ENCODE measurements at places on chromosomes 1 and 21.

GRCh38 chr1:210397252-210397651 is 68.5 kb downstream of the HHAT start:
- no peak overlapping the region for H3K27ac ChIP-seq
- no peak overlapping the region for H3K4me3 ChIP-seq
- no peaks in the 10 kb centered on the region for H3K36me3 ChIP-seq
- no peaks in the 10 kb centered on the region for H3K4me1 ChIP-seq

DNA sequence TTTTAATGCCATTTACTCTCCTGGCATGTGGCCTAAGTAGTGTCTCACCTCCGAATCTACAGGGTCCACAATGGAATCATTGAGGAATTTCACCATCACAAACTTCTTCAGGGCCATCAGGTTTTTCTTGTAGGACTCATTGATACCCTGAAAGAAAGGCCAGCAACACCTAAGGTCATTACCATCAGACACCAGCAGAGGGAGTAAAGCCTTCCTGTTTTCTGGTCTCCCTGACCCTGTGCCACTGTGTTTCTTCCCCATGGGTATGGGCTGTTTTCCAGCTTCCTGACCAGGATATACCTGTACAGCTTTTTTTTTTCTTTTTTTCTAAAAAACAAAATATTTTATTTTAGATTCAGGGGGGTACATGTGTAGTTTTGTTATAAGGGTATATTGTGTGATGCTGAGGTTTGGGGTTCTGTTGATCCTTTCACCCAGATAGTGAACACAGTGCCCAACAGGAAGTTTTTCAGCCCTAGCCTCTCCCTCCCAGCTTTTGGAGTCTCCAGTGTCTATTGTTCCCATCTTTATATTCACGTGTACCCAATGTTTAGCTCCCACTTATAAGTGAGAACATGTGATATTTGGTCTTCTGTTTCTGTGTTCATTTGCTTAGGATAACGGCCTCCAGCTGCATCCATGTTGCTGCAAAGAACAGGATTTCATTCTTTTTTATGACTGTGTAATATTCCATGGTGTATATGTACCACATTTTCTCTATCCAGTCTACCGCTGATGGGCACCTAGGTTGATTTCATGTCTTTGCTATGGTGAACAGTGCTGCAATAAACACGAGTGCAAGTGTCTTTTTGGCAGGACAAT is 18.3 kb downstream of the PPT1 start:
- H3K4me1 ChIP-seq = no peaks in the 10 kb centered on the region
- no peaks in the 10 kb centered on the region for H3K27me3 ChIP-seq
- H3K36me3 ChIP-seq = peaks cover 8% of the 10 kb centered on the region

DNA sequence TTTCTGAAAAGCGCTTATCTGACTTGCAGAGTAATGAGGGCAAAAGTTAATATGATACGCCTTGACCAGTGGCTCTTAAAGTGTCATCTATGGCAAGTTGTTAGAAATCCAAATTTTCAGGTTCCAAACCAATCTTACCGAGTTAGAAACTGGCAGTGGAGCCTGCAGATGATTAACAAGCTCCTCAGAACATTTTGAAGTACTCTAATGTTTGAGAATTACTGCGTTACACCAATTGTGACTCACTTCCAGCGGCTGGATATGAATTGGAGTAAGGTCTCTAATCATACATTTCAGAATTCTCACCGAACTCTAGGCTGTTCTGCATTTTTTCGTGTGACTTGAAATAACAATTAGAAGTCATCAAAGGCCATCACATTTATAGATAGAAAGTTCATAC is 73.5 kb upstream of the TMPRSS15 start:
- H3K4me1 ChIP-seq = no peaks in the 10 kb centered on the region
- no peak overlapping the region for H3K4me3 ChIP-seq
- DNase-seq = no peak
- H3K36me3 ChIP-seq = no peaks in the 10 kb centered on the region
- no peak overlapping the region for H3K27ac ChIP-seq

DNA sequence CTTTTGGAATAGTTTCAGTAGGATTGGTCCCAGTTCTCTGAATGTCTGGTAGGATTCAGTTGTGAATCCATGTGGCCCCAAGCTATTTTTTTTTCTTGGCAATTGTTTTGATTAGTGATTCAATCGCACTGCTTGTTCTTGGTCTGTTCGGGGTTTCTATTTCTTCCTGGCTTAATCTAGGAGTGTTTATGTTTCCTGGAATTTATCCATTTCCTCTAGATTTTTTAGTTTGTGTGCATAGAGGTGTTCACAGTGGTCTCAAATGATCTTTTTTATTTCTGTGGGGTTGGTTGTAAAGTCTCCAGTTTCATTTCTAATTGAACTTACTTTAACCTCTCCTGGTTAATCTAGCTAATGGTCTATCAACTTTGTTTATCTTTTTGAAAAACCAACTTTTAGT is 117.6 kb downstream of the NME7 start:
- no peaks in the 10 kb centered on the region for H3K36me3 ChIP-seq
- H3K27ac ChIP-seq = no peak overlapping the region
- H3K4me1 ChIP-seq = peaks cover 6% of the 10 kb centered on the region
- peak; percentile 53 for DNase-seq

- H3K36me3 ChIP-seq = no peaks in the 10 kb centered on the region
- no peak overlapping the region for H3K27ac ChIP-seq
- H3K4me1 ChIP-seq = no peaks in the 10 kb centered on the region
These were observed 332.1 kb downstream of the RRAGC start for GRCh38 chr1:38527373-38527966.

Measured in endothelial cell of umbilical vein (primary cell).